ENCODE measurements at places on chromosomes 3 and 15.

DNA sequence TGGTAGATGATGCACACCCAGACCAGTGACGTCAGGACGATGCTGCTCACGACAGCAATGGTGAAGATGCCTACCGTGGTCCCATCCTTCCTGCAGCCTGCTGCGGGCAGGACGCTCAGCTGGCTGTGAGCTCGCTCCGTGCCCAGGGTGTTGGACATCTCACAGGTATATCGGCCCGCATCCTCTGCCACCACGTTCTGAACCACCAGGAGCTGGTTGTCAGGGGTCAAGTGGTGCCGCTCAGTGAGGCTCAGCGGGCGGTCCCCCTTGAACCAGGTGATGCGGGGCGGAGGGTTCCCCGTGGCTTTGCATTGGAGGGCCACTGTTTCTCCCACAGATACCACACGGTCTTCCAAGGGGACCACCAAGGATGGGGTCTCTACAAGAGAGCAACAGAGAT is 117.8 kb downstream of the LRIG1 start:
- DNase-seq: no peak

DNA sequence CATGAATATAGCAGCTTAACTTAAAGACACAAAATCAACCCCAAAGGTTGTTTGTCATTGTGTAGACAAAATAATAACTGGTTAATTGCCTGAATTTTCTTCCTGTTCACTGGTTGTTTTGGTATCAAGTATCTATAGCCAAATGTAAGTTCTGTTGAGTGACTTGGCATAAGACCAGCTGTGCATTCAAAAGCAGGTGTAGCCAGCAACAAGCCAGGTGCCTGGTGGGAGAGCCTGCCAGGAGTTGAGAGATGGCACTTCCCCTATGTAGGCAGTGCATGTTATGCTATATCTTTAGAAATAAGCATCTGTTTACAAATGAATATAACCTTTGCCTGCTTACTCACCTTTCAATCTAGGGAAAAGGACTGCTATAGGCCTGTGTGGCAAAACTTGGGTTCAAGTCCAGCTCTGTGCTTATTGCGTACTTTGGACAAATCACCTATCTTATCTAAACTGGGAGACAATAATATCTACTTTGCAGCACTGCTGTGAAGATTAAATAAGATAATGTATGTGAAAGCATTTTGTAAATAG is 84.9 kb upstream of the TBL1XR1 start:
- DNase-seq: no peak

GRCh38 chr3:23129117-23129516 is 74.0 kb upstream of the UBE2E2 start:
- no peak for DNase-seq

GRCh38 chr15:38930851-38931572 is 366.4 kb upstream of the RASGRP1 start:
- DNase-seq: no peak

- DNase-seq: no peak
These were observed 160.5 kb downstream of the ANO10 start for GRCh38 chr3:43461345-43461744.

GRCh38 chr15:47741082-47741481 is 23.8 kb downstream of the SEMA6D start:
- DNase-seq: no peak
